GM19239 (cell line): ENCODE measurements at places on chromosomes 4 and X.

DNA sequence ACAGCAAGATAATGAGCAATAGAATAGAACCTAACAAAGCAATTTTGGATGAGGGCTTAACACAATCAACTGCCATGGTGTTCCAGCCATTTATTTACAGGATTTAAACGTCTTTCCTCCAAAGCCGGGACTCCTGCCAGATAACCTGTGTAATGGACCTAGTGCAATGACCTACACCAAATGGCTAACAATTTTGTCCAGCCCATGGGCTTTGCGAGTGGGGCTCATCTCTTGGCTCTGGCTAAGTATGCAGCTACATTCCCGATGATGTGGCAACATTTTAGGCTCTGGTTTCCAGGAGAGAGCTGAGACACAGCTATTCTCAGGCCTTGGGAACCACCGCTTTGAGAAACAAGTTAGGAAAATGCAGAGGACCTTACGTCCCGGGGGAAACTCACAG lies 822.3 kb upstream of the FTHL17 start:
- DNase-seq: no peak

- no peak for DNase-seq
These were observed 24.7 kb downstream of the PACRGL start for GRCh38 chr4:20724915-20725314.

GRCh38 chrX:46967547-46967946 lies 55.3 kb downstream of the JADE3 start:
- DNase-seq: no peak

DNA sequence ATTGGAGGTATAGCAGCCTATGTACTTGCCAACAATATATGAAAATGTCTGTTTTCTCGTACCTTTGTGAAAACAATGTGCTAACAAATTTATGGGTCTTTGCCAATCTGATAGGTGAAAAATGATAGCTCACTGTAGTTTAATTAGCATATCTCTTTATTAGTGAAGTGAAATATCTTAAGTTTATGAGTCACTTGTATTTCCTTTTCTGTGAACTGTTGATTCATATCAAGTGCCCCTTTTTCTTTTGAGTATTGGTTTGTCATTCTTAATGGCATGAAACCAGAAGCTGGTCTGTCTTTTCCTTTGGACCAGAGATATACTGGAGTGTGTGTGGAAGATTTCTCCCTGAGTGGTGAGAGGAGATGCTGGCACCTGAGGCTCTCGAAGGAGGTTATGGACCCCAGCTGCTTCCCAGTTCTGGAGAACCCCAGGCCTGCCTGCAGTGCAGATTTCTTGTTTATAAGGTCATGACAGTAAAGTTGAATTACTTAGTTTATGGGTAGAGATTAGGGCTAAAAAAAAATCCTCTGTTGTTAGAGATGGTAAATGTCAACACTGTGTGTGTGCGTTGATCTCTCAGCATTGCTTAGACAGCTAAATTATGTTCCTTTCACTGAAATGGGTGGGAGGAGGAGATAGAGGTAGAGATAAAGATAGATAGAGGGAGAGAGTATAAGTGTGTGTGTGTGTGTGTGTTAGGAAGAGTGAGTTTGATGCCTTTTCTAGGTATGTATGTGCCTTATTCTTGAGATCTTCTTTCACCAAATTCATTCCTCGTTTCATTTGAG lies 89.9 kb downstream of the REPS2 start:
- DNase-seq: no peak

DNA sequence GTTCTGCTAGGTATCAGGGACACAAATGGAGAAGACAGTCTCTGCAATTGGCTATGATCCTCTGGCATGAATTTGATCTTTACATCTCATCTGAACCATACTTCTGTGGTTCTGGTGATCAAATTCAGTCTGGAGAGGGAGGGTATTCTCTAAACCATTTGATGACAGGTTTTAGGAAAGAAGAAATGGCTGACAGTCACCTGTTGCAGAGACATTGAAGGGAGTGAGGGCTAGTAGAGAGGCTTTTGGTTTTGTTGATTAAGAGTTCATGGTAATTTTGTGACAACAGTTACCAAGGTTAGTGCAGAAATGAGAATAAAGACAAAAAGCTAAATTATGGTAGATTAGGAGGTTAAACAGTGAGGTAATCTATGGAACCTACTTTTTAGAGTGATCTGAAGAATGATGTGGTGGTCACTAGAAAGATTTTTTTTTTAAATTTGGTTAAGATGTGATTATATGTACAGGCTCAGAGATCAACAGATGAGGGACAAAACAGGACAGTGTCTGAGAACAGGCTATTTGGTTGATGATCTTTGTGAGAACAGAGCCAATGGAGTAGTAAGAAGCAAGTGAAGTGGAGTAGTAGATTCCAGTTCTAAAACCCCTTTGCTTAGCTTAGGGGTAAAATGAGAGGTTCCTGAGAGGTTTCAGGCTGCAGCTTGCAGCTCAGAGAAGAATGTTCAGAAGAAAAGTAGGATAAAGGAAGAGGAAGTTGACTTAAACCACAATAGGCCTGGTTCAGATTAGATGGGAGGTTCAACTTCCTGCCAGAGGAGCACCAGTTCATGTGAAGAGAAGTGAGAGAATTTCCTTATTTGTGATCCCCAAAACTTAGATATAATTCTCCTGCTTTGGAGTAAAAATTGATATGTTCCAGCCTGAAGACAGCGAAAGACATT lies 34.7 kb downstream of the VSIG4 start:
- DNase-seq: no peak

GRCh38 chr4:148054275-148054674 lies 322.4 kb downstream of the ARHGAP10 start:
- no peak for DNase-seq

- DNase-seq: no peak
These were observed 1.9 kb downstream of the STOX2 start for GRCh38 chr4:183906739-183907651.

DNA sequence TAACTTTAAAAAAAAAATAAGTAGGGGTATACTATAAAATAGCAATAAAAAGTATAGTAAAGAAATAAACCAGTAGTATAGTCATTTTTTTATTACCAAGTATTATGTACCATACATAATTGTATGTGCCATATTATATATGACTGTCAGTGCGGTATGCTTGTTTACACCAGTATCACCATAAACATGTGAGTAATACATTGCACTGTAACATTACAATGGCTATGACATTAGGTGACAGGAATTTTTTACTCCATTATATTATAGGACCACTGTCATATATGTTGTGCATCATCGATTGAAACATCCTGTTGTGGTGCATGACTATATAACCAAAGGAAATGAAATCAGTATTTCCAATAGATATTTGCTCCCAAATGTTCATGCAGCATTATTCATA lies 176.9 kb upstream of the ARHGAP24 start:
- DNase-seq: no peak

GRCh38 chrX:10722851-10723250 lies 102.5 kb upstream of the MID1 start:
- DNase-seq: peak; percentile 8

- DNase-seq: no peak
These were observed 98.1 kb upstream of the OTUD4 start for GRCh38 chr4:145278341-145279121.

DNA sequence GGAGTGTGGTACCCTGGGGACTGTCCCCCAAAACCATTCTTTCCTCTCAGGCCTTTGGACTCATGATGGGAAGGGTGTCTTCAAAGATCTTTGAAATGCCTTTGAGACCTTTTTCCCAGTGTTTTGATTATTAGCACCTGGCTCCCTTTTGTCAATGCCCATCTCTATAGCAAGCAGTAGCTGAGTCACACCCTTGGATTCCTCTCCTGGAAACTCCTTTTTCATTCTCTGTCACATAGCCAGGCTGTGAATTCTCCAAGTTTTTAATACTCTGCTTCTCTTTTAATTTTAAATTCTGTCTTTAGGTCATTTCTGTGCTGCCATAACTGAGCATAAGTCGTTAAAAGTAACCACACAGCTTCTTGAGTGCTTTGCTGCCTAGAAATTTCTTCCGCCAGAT lies 29.7 kb downstream of the IL21 start:
- no peak for DNase-seq

GRCh38 chr4:164081801-164082200 lies 587.3 kb downstream of the TMA16 start:
- DNase-seq: no peak

DNA sequence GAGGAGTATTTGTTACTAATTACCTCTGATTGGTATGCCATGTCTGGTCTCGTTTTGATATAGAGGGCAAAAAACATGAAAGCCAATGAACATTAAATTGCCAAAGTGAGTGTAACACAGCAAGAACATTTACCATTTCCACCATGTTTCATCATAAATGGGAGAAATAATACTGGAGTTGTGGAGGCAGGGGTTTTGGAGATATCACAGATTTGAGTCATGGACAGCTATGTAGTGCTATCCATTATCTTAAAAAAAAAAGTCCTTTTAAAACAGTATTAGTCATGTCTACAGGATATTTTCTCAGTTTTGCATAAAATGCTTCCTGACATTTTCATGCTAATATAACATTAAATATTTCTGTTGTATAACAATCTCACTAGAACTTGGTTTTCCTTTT lies 301.2 kb downstream of the IL1RAPL1 start:
- no peak for DNase-seq

DNA sequence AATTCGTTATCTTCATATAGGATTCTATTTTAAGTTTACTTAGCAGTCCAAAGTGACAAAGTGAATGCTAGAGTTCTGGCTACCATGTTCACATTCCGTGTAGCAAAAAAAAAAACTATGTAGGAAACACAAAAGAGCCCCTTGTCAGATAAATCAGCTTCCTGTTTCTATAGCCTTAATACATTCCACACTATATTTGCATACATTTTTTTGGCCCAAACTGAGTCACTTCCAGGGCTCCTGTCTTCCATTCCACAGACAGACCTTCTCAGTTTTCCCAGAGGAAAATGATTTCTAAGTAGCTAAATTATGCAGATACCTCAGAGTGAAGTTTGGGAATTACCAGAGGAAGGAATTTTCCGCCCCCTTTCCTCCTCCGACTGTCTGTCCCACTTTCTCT lies 841.9 kb upstream of the HS3ST1 start:
- no peak for DNase-seq

- DNase-seq: no peak
These were observed 902.8 kb upstream of the NDST4 start for GRCh38 chr4:116016201-116016600.

DNA sequence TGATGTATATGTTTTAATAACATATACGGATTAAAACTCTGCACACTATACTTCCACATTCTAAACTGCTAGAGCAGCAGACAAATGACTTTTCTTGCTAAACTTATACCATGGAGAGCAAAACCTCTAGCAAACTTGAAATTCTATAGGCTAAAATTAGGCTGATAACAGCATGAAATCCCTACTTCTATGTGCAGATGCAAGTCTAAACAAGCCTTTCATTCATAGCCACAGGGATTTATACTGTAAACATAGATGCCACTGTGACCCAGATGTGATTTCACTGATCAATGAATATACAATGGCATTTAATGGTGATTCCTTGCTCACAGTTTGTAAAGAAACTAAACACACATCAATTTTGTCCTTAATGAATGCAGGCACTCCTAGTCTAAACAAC lies 151.0 kb downstream of the ANTXR2 start:
- DNase-seq: no peak

DNA sequence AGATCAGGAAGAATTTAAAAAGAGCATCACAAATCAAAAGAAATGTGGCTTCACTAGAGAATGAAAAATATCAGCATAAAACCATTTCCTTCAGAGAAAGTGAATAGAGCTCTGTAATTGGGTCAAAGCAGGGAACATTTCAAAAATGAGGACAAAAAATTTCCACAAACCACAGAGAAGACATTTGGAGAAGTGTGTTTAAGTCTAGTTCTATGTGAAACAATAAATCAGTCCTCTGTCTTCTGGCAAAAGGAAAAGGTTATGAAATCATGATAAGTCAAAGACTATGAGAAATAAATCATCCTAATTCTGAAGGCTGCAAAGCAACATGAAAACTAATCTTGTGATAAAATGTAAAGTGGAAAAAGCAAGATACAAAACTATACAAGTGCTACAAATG lies 27.9 kb downstream of the SMPX start:
- no peak for DNase-seq

DNA sequence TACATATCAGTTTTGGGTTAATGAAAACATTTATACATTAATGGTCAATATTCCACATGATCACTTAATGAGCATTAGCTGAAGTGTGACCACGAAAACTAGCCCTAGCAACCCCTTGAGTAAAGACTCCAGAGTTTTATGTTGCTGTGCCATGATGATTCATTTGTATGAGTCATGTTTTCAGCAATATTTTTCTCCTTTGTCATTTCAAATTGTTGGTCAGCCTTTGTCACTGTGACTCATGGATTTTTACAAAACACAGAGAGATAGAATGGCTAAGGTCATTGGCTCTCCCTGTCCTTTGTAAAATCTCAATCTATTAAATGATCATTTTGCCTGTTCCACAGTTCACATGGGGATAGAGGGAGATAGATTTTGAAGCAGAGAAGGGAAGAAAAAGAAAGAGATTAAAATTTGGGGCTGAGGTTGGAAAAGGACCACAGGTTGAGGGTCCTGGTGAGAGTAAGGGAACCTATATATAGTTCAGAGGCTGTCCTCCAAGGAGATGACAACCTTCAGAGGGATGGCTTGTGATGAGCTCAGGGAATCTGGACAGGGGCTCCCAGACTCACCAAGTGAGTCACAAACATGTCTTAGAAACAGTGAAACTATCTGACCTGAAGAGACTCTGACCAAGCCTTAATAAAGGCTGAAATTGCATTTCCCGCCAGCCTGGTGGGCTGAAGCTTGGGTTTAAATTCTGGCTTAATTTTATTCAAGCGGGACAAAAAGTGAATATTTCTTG lies 25.6 kb downstream of the NR0B1 start:
- DNase-seq: no peak

GRCh38 chr4:53558065-53558801 lies 33.1 kb downstream of the LNX1 start:
- DNase-seq: no peak

DNA sequence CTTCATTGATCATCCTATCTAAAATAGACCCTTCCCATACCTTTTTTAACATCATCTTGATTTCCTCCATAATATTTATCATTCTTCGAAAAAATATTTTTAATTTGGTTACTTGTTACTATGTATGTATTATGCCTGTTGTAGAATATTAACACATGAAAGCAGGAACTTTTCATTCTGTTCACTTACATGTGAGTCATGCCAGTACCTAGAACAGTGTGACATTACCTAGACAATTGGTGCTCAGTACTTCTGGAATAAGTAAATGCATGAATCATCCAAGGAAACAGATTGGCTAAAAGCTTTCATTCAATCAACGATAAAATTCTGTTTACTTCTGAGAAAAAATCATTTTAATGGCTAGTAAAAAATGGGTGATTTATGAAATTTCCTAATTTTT lies 76.4 kb downstream of the CXXC4 start:
- DNase-seq: no peak

- no peak for DNase-seq
These were observed 82.4 kb upstream of the HPRT1 start for GRCh38 chrX:134377537-134377936.
